ENCODE measurements at places on chromosomes 16 and 17.

DNA sequence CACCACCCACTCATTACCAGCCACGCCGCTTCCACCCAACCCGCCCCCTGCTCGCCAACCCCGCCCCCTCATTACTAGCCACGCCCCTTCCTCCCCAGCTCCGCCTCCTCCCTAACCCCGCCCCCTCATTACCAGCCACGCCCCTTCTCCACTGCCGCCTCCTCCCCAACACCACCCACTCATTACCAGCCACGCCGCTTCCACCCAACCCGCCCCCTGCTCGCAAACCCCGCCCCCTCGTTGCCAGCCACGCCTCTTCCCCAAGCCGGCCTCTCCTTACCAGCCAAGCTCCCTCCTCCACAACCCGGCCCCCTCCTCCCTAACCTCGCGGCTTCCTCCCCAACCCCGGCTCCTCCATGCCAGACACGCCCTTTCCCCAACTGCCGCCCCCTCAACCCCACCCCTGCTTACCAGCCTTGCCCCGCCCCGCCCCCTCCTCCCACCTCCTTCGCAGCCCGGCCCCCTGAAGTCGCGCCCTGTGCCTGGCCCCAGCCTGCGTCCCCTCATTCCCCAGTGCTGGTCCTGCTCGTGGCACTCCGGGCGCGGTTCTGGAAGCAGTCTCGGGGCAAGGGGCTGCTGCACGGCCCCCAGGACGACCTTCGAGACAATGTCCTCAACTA, 7.3 kb downstream of the SLC22A31 start:
- no peak for DNase-seq

DNA sequence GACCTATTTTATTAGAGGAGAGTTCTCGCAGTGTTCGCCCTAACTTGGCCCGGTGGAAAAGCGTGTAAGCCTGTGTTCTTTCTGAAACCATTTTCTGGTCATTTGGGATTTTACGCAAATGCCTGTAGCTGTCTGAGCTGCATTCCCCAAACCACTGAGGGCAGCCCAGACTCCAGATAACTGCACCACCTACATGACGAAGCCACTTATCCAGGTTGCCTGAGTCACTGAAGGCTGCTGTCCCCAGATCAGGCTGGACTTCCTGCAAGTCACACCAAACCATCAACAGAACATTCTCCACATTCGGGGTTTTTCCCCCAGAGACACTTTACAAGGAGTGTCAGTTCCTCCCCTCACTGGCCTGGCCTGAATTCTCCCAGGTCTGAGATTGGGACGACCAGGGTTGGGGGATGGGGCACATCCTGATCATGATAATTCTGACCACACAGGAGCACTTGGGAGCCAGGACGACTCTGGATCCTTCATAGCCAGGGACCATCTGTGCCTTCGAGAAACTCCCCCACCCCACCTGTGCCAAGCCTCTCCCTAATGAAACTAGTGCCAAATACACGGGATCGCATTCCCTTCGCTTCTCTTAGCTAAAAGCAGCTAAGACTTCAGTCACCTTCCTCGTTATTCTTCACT, 2.3 kb downstream of the RPRML start:
- DNase-seq, result peak; percentile 28

- no peak for DNase-seq
These were observed 10.9 kb upstream of the C16orf54 start for GRCh38 chr16:29756654-29757053.

DNA sequence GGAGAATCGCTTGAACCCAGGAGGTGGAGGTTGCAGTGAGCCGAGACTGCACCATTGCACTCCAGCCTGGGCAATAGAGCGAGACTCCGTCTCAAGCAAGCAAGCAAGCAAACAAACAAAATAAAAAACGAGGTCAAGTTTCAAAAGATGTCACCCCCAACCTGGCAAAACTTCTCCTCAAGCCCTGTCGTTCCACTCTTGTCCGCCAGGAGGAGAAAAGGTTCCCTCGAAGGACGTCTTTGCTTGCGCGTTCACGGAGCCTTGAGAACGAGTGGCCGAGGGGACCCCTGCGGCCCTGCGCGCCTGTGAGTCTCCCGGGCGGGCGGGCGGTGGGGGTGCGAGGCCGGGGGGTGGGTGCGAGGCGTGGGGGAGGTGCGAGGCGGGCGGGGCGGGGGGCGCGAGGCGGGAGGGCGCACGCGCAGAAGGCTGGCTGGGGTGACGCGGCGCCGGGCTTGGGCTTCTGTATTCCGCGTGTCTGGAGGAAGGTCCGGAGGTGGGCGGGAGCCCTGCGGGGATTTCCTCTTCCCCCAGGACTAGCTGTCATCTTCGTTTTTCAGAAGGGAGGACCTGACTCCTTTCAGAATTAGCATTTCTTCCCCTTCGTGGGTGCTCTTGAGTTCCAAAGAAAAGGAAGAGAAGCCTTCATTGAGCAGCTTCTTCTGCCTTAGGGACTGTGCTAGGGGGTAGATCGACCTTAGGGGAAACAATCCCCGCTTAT, 3.7 kb downstream of the SLC52A1 start:
- peak; percentile 89 for DNase-seq

DNA sequence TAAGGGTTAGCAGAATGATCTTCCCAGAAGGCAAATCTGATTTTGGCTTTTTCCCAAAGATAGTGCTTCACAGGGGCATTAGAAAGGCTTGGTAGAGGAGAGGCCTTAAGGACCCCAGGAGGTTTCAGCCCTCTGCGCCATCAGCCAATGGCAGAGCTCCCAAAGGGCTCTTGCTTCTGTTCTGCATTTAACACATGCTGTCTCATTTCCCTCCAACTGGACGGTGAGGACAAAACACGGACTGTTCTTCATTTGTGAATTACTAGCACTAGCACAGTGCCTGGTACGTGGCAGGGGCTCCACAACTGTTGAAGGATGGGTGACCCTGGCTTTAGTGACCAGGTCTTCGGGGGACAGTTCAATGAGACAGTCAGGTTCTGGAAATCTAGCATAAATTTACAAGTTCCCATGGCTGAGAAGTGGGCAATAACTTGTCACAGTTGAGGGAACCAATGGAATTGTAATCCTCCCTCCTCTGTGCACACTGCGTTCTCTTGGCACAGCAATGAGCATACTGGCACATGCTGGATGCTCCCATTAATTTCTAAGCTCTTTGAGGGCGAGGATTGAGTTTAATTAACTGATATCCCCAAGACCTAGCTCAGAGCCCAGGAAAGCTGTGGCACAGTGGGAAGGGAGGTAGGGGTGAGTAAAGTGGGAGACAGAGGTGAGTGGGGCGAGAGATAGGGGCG, 45.4 kb downstream of the COG7 start:
- no peak for DNase-seq

GRCh38 chr16:22347100-22347820, 27.2 kb downstream of the CDR2 start:
- no peak for DNase-seq

- DNase-seq, result no peak
These were observed 827 bp downstream of the MPO start for GRCh38 chr17:58279736-58280479.

DNA sequence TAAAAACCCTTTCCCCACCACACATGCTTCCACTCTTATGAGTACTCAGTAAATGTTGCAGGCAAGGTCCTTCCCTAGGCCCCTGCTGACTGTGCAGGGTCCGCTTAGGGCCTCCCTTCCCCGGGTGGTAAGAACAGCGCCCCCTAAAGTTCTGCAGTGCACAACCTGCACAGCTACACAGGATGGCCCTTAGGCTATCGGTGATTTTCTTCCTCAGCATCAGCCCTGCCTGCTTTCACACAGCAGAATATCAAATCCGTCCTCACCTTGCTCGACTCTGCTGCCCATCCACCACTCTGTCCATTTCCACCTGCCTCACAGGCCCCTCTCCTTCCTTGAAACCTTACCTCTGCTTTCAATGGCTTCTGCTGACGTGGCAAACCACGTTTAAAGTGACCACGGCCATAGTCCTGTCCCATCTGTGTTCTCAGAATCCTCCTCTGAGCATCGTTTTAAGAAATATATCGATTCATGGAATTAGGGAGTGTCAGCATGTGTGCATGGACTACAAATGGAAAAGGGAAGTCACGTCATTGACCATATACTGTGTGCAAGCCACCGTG, 51.4 kb upstream of the TMEM132E start:
- DNase-seq, result no peak

DNA sequence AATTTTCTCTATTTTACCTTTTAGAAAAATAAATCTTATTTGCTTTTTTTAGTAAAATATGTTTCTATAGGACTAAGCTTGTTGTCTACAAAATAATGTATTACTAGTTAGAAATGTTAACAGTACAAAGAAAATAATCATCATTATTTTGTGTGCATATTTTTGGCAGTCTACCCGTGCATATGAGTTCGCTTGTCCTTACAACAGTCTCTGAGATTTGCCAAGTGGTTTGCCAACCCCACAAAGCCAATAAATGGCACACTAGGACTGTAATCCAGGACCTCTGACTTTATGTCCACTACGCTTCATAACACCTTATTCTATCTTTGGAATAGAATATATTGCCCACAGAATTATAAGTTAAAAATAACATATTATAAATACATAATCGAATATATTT, 152.0 kb downstream of the KCNJ2 start:
- no peak for DNase-seq

DNA sequence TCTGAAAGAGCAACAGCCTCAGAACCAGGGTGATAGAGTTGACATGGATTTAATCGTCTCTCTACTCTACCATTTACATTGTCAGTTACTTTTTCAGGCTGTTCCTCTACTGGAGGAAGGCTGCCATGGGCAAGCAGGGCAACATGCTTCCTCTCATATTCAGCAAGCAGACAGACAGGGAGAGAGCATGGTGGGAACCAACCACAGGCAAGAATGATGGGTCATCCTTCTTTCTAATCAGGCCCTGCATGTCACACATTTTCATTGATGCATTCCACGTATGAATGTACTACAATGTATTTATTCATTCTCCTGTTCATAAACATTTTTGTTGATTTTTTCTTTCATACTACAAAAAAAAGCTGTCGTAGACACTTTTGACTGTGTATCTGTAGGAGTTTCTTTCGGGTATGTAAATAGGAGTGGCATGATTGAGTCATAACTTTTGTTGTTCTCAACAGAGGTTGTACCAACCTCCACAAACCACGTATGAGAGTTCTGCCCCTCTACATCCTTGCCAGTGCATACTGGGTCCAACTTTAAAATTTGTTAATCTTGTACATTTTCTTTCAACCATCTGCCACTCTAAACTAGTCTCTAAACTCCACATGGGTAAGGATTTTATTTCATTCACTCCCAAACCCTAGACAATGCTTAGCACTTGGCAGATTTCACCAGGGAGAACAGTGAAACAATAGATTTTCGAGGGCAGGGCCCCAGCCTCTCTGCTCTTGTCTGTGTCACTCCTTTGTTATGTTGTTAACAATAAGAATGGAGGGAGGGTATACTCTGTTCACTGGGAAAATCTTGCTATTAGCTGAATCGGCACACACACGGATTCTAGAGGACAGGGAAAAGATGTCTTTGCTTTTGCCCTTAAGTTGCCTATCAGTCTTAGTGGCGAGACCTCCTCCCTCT, 58.7 kb downstream of the CMC2 start:
- no peak for DNase-seq

GRCh38 chr17:6927290-6928126, 68.3 kb upstream of the ALOX12 start:
- DNase-seq, result no peak

GRCh38 chr17:20920095-20920814, 122.6 kb downstream of the USP22 start:
- no peak for DNase-seq

- DNase-seq, result no peak
These were observed 147.2 kb downstream of the RBFOX3 start for GRCh38 chr17:79463421-79464317.

DNA sequence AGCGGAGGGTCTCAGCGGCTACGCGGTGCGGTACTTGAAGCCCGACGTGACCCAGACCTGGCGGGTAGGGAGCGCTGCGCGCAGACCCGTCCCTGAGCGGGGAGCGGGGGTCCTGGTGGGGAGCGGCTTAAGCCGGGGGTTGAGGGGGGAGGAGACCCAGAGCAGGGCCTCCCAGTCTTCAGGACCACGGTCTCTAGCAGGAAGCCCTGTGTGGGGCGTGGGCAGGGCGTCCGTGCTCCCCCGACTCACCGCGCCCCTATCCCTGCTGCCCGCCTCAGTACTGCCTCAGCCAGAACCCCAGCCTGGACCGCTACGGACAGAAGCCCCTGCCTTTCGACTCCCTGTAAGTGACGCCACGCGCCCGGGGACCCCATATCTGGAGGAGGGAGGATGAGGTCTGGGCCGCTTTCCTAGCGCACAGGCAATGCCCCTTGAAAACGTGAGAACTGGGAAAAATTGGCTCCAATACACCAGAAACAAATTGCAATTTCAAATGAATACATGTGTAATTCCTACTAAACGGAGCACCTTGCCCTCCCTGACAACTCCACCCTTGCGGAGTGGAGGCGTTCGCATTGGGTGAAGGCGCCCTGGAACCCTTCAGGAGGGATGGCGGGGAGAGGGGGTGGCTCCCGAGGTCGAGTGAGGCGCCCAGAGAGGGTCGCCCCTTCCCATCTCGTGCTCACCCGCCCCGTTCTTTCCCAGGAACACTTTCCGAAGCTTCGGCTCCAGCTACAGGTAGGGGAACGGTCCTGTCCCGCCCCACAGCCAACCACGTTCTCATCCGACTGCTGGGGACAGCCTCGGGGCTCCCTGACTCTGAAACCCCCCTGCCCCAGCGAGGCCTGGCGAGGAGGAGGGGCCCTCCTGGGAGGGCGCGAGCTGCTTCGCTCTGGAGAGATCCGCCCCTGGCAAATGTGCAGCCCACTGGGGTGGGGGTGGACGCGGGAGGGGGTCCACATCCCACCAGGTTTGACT, 14.6 kb upstream of the CNGB1 start:
- DNase-seq, result peak; percentile 50

GRCh38 chr16:918741-919657, 51.8 kb downstream of the LMF1 start:
- DNase-seq, result no peak

DNA sequence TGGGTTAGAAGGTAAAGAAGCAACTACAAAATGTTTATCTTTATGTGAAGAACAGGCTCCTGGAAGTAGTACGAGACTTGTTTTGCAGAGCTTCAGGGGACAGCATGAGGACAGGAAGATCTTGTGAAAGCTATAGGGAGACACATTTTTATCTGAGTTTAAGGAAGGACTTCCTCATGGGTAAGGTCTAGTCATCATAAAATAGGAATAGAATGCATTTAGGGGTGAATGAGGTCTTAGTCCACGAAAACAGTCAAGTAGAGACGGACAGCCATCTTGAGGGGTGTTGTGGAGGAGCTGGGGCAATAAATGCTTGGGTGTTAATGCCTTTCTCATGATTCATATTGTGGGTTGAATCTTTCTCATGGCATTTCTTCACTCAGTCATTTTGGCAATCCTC, 24.3 kb downstream of the KCNJ16 start:
- no peak for DNase-seq

DNA sequence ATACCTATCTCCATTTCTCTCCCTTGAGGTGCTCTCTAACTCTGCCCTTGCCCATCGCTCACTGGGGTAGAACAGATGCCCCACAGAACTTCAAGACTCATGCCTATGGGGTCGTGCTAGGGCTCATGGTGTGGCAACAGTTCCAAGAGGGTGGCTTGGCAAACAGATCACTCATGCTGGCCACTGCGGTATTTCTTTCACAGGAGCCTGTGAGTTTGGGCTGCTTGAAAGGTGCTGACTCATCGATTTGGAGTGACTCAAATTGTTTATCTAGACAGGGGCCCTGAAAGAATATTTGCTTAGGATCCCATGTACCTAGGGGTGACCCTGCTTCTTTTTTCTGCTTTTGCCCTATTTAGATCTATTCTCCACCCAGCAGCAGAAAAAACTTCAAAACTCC, 69.9 kb downstream of the IRX5 start:
- no peak for DNase-seq
